ENCODE measurements at places on chromosomes 6 and 20.

GRCh38 chr20:49803418-49803817 is 9.2 kb upstream of the SLC9A8 start:
- no peak for DNase-seq

DNA sequence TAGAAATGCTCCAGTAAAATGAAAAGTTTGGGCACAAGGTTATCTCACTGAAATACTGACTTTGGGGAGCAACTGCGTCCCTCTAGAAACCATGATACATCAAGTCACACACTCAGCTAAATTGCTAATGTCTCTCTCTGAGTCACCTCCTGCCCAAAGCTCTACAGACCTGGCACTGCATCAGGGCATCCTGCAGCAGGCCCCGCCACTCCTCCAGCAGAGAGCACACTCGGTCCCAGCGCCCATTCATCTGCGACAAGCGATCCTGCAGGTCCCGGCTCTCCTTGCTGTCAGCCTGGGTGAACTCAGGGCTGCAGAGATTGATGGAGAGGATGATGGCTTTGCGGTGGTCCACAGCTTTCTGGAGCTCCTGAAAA is 329.0 kb downstream of the ESR1 start:
- DNase-seq: no peak

- no peak for DNase-seq
These were observed 251.0 kb downstream of the KHDC1L start for GRCh38 chr6:72974276-72974675.

GRCh38 chr6:38169977-38170526 is 350.5 kb downstream of the ZFAND3 start:
- DNase-seq: no peak

Measured in stimulated activated CD8-positive, alpha-beta memory T cell treated with anti-CD3 and anti-CD28 coated beads, Interleukin-4, amount 100 ng/mL, for 4 hours (primary cell).